ENCODE measurements at places on chromosomes 6 and 20. TPM values are rescaled to one million over a fixed set of nuclear protein-coding genes. Genes with fewer than 3 reads are reported as not detected.

- no peak for DNase-seq
These were observed 401.7 kb downstream of the ESR1 start for GRCh38 chr6:152209211-152209610.

DNA sequence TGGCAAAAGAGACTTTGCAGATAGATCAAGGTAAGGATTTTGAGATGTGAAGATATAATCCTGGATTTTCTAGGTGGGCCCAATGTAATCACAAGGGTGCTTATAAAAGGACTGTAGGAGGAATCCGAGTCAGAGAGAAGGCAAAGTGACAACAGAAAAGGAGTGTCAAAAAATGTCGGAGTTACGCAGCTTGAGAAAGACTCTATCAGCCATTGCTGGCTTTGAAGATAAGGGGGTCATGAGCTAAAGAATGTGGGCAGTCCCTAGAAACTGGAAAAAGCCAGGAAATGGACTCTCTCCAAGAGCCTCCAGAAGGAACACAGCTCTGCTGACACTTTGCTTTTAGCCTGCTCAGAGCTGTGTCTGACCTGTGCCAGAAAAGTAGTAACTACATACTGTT lies 8.7 kb upstream of the RWDD1 start:
- no peak for DNase-seq

GRCh38 chr20:10733122-10733521 lies 59.3 kb upstream of the JAG1 start:
- DNase-seq: no peak

DNA sequence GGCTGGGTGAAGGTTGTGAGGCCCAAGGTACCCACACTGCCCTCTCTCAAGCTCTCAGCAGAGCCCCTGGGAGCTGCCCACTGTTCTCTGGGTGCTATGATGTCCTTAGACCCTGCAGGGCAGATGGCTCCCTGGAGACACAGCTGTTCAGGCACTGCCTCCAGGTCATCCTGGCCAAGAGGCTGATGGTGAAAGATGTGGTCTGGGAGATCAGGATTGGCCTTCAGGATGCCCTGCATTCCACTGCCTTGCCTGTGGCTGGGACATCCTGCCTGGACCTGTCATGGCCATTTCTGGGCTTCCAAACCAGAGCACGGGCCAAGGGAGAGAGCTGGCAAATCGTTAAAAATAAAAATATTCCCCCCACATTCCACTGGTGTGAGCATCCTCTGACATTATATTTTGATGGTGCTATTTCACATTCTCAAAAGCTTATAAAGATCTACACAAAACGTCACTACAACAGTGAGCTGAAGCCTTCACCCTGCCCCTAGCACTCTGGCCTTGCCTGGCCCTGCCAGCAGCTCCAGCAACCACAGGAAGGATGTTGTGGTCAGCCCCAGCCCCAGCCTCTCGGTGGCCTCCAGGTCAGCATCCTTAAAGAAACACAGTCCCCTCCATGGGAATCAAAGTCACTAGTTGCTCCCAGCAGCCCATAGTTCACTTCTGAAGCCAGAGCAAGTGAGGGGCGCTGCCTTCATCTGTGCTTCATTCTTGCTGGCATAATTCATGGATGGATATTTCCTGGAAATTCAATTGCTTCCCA lies 13.5 kb upstream of the KCNK16 start:
- peak; percentile 37 for DNase-seq

DNA sequence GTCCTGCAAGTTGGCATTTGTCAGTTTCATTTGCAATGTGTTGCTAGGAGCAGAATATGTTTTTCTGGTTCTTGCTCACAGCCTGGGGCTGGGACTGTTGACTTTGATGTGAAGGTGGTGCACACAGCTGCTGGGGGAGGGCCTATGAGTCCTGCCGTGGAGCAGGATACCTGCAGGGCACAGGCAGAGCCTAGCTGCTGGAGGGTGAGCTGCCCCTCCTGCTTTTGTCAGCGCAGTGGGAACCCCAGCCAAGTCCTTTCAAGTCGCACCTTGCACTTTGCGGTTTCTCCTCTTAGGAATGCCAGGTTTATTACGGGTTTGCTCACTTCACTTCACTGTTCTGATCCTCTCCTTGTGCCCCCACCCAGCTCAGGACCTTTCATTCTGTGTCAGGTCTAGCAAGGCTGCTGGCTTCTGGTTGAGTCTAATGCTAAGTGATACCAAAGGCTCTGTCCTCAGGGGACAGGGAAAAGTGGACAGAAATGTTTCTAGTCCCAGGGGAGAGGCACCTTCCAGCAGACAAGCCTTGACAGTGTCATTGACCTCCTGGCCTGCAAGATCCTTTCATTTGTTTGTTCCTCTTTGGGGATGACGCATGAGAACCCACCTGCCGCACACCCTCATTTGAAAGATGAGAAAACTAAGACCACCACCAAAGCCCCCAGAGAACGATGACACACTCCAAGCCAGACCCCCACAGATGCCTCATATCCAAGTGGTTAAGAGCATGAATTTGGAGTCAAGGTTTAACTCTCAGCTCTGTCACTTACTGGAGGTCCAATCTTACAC lies 2.7 kb upstream of the SPO11 start:
- no peak for DNase-seq

DNA sequence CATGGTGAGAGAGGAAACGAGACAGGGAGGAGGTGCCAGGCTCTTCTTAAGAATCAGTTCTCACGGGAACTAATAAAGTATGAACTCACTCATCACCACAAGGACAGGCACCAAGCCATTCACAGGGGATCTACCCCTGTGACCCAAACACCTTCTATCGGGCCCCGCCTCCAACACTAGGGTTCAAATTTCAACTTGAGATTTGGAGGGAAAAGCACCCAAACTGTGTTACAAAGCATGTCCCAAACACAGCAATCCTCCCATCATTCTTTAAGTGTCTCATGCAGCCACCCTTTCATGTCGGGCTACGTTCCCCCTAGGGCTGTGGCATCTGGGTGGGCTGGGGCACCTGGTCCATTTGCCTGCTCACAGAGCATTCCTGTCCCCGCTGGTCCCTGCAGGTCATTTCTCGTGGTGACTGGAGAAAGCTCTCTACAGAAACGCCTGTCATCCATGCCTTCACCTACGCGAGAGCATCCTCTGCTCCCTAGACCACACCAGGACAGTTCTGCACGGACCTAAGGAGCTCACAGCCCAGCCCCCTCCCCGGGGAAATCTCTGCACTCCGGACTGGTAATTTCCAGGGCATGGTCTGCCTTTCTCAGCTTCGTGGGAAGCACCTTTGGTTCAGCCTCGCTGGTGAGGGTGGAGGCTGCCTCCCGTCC lies 79.6 kb downstream of the TTLL2 start:
- no peak for DNase-seq

- DNase-seq: peak; percentile 87
These were observed 611 bp downstream of the CNPY3 start for GRCh38 chr6:42929821-42930360.

GRCh38 chr20:10004900-10005299 lies 29.9 kb upstream of the ANKEF1 start:
- DNase-seq: no peak

DNA sequence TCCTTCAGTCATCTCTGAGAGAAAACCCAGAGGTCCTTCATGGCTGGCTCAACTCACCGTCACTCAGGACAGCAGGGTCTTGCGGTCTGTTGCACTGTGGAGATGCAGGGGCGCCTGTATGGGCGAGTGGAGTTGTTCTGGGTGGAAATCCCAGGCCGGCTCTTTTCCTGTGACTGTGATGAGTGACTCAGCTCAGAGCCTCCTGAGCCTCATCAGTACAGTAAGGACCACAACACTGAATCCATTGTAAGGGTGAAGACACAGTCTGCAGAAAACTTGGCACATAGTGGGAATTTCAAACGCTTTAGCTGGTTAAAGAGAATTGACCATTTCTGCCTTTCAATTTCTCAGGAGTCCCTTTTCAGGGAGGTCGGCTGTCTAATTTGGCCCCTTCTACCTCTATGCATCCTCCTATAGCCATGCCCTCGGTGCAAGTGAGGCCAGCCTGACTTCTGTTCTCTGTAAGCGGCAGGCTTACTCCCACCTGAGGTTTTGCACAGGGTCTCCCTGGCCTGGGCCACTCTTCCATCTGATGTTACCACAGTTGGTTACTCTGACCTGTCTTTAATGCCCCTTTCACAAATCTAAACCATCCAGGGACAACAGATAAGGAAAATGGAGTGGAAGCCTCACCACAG lies 35.5 kb upstream of the TBXT start:
- no peak for DNase-seq

DNA sequence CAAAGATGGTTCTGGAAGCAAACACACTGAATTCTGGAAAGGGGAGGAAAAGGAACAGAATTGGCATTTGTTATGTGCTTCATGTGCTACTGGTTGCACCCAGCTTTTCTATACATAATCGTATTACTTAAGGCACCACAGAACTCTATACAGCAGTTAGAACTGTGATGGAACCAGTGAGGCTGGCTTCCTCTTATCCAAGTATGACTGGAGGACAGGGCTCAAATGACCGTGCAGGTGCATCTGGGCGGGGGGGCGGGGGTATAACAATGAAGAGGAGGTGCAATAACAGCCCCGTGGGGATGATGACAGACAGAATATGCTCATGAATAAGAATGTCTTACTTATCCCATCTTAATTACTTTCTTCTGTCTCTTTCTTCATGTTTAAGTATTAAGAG lies 144.2 kb downstream of the BTBD9 start:
- DNase-seq: peak; percentile 9

DNA sequence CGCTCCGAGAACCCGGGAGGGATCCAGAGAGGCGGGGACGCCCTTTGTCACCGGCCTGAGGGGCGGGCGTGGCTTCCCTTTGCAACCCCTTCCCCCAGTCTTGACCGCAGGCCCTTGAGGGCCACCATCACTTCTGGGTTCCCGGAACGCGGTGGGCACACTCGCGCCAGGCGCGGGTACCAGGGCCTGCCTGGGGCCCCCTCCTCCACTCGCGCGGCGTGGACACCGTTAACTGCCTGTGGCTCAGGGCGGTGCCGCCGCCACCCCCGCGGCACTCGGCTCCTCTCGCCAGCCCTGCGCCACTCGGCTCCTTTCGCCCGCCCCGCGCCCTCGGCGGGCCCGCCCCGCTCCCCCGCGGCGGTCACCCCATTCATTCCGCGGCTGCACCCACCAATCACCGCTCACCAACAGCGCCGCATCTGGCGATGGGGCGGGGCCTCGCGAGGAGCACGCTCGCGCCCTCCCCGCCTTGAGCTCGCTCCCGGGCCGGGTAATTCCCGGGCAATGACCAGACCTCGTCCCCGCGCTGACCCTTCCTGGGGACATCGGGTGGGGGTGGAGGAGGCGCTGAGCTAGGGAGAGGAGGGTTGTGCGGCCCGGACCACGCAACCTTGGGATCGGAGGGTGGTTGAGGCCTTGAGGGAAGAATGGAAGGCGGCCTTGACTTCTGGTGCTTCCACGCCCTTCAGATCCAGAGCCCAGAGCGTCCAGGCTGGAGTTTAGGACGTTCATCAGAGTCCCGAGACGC lies 10.5 kb upstream of the ELOVL5 start:
- peak; percentile 92 for DNase-seq

GRCh38 chr6:166415306-166415705 lies 32.6 kb upstream of the MPC1 start:
- DNase-seq: peak; percentile 76

DNA sequence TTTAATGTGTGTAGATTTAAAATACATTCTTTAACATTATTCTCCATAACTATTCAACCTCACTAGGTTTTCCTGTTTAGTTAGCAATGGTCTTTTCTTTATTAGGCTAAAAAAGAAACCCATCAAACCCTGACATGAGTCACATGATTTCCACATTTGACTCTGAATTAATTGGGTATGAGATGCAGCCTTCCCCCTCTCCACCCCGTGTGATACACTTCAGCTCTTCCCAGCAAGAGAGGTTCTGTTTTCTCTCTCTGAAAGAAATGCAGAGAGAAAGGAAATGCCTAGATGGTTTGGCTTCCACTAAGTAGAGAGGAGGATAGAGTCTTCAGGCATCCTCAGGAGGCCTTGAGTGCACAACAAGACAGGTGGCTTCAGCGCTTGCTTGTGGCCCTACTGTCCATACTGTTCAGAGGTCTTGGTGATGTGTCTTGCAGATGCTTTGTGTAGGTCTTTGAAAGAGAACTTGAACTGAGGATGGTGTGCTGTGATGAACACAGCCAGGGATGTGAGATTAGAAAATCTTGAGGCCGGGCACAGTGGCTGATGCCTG lies 17.3 kb downstream of the FARS2 start:
- DNase-seq: no peak

DNA sequence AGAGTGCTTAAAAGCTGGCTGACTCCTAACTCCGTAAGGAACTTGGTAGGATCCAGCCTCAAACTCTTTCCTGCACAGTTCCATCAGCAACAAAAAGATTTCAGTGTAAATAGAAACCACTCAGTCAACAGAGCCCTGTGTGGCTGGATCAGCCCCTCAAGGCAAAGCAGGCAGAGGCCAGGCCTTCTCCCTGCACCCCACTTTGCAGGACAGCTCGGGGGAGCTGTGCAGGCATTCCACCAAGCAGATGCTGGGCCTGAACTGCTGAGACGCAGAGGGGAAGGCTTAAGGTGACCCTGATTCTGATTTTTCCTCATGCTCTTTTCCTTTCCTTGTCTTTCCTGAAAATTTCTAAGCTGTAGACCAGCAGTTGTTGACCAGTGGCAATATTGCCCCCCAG lies 91.5 kb downstream of the NFATC2 start:
- no peak for DNase-seq

DNA sequence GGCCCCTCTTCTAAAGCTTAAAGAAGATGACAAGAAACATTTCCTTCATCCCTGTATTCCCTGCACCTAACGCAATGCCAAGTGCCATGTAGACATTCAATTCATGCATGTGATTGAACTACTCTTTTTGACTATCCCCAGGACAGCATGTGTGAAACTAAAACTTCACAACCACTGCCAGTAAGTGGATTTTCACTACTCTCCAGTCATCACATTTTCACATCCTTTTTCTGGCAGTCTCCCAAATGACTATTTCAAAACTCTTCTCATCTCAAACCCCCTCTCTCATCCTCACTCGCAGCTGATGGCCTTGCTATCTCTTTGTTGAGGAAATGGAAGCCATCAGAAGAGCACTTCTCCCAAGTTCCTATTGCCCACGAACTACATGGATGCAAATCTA lies 122.6 kb downstream of the OPRM1 start:
- no peak for DNase-seq

DNA sequence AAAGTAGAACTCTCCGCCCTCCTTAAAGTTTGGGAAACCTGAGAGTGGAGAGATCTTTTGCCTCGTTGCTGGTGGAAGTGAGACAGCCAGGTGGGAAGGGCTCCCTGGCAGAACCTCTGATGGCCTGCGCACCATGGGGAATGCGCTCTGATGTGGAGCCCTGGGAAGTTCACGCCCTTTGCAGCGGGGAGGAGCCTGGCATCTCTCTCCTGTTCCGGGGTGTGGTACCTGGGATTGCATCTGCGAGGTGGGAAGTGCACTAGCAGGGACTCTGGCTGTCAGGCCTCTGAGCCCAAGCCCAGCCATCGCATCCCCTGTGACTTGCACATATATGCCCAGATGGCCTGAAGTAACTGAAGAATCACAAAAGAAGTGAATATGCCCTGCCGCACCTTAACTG lies 159.8 kb downstream of the AKAP7 start:
- no peak for DNase-seq

- peak; percentile 86 for DNase-seq
These were observed 12.8 kb downstream of the STK4 start for GRCh38 chr20:44979090-44979621.

The GMDS gene
- 36.6 TPM for total RNA-seq

The RAET1L gene
- not detected for total RNA-seq

The PPP1R3G gene
- total RNA-seq: 0.14 TPM

The ZSCAN23 gene
- total RNA-seq: 1.1 TPM

The ZNF831 gene
- 11.9 TPM for total RNA-seq

The ANGPT4 gene
- not detected for total RNA-seq

The NOX3 gene
- not detected for total RNA-seq

The MARCKS gene
- total RNA-seq: 0.83 TPM

The PLN gene
- not detected for total RNA-seq

The CD93 gene
- 0.11 TPM for total RNA-seq

The MEI4 gene
- not detected for total RNA-seq

Measured in activated CD8-positive, alpha-beta T cell treated with anti-CD3 and anti-CD28 coated beads for 36 hours (primary cell).